ENCODE measurements at places on chromosomes 1 and 21.

GRCh38 chr1:226255380-226255779, 31.9 kb downstream of the MIXL1 start:
- no peak for ATAC-seq

DNA sequence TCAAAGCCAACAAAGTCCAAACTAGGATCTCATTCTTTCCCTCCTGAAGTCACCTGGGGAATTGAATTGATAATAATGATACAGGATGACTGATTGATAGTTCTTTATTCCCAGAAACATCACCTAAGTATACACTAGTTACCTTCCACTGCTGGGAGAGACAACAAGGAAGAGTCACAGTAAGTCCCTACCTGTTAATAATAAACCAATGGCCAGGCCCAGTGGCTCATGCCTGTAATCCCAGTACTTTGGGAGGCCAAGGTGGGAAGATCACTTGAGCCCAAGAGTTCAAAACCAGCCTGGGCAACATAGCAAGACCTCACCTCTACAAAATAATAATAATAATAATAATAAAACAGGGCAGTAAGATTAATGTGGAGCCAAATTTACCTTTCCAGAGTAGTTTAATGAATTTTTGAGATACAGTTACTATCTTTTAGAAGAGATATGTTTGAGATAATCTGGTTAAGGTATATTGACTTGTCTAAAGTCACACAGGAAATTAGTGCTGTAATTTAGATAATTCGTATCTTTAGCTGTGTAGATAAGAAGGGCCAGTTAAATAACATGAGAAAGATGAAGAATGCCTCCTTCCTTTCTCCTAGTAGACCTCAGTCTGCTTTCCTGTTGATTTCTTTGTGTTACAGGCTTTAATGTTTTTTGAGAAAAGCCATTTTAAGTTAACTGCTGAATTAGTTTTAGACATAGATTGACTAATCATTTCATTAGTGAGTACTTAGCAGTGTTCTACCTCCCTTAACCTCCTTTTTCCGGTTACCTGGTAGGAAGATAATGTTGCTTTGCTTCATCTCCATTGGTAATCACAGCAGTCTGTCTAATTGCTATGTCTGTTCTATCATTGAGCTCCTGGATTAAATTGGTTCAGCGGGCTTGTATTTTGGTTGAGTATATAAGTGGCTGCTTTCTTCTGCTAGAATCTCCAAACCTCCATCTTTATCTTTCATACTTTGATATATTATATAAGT, 22.0 kb downstream of the SMAP2 start:
- no peak for ATAC-seq

DNA sequence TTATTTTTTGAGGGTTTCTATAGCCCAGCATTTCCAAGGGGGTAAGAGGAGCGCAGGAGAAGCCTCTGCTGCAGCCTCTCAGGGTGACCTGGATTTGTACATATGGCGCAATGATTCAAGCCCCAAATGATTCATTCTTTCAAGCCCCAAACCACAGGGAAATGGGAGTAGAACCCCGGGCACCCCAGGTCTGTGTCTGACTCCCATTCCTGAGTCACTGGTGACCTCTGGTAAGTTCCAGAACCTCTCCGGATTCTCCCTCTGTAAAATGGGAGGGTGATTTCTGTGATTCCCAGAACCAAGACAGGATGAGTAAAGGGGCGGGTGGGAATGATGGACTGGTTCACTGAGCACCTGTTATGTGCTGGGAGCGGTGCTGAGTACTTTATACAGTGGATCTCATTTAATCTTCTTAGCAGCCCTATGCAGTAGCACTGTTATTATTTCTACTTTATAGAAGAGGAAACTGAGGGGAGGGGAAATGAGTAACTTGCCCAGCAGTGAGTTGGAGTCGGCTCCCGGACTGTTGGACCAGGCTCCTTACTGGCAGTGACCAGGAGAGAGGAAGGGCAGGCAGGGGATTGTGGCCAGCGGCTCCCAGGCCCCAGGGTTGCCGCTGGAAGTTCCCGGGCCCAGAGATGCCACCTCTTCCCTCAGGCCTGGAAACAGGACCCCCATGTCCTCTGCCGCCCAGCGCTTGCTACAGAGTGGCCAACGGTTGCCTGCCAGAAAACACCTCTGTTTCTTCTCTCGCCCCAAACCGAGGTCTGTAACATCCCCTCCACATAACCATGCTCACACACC, 20.3 kb upstream of the SLC26A9 start:
- ATAC-seq = peak; percentile 44

DNA sequence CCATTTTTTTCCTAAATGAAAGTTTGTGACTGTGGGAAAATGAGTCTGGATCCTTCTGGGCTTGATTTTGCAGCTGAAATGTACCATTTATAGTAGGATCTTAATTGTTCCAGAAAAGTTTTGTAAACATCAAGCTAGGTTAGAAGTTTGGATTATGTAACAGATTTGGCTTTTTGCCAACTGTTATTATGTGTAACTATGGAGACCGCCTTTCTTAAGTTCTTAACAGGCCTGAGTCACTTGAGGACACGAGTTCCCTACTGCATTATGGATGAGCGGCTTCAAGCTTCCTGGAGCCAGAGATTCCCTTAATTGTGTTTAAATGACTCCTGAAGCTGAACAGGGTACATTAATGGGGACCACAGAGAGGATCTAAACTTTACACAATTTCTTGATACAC, 22.2 kb downstream of the SLC25A33 start:
- ATAC-seq = peak; percentile 95

DNA sequence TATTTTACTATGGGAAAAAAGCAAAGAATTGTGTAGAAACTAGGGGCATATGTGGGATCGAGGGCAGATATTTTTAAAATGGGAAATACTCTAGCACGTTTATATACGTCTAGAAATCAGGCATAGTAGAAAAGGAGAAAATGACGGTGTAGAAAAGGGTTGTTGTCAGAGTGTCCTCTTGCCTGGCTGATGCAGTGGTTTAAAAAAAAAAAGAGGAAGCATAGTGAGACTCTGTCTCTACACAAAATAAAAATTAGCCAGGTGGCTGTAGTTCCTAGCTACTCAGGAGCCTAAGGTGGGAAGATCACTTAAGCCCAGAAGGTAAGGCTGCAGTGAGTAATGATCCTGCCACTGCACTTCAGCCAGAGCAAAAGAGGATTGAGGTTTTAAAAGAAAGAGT, 64.7 kb upstream of the LRRC7 start:
- no peak for ATAC-seq

GRCh38 chr1:189349607-189350006, 1128.1 kb downstream of the BRINP3 start:
- ATAC-seq = no peak

DNA sequence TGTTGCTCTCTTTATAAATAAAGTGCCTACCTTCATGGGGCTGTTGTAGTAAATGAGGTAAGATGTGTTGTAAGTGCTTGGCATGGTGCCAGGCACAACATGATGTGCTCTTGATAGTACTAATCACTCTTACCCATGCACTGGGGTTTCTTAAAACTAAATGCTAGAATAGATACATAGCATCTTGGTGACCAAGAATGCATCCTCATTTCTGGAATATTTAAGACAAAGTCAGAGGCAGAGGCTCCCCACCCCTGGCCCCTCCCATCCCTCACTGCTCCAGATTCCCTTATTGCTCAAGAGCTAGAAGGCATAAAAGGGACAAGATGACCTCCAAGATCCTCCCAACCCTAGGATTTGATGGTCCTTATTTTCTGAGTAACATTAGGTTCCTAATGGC, 61.3 kb downstream of the GLUL start:
- ATAC-seq = no peak

GRCh38 chr1:211327346-211327921, 801 bp downstream of the TRAF5 start:
- ATAC-seq = peak; percentile 3

DNA sequence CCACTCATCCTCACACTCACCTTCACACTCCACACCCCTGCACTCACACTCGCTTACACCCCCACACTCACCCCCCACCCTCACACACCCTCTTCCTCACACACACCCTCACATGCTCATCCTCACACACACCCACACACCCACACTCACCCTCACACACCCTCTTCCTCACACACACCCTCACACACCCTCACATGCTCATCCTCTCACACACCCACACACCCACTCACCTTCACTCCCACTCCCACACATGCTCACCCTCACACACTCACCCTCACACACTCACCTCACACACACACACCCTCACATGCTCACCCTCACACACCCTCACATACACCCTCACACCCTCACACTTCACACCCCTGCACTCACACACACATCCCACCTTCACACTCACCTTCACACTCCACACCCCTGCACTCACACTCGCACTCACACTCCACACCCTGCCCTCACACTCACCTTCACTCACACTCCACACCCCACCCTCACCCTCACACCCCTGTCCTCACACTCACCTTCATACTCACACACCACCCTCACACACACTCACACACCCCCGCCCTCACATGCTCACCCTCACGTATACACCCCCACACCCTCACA, 42.6 kb upstream of the EDN2 start:
- no peak for ATAC-seq

GRCh38 chr1:227949954-227950734, 2.4 kb upstream of the WNT9A start:
- ATAC-seq = no peak

DNA sequence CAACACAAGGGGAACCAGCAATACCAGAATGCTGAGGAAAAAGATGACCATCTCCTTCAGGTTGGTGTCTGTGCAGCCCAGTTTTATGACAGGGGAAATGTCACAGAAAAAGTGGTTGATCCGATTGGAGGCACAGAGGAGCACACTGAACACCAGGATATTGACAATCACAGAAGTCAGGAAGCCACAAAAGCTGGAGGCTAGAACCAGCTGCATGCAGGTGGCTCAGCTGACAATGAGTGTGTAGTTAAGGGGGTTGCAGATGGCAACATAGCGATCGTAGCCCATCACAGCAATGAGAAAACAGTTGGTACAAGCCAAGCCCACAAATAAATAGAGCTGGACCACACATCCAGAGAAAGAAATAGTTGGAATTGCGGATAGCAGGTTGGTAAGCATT, 16.3 kb upstream of the OR10K1 start:
- no peak for ATAC-seq

- no peak for ATAC-seq
These were observed 908.7 kb downstream of the TTLL7 start for GRCh38 chr1:83090195-83090594.

- ATAC-seq = no peak
These were observed 486.7 kb downstream of the SMYD3 start for GRCh38 chr1:246020211-246020954.

GRCh38 chr1:165851034-165851658, 23.7 kb downstream of the UCK2 start:
- ATAC-seq = peak; percentile 12

DNA sequence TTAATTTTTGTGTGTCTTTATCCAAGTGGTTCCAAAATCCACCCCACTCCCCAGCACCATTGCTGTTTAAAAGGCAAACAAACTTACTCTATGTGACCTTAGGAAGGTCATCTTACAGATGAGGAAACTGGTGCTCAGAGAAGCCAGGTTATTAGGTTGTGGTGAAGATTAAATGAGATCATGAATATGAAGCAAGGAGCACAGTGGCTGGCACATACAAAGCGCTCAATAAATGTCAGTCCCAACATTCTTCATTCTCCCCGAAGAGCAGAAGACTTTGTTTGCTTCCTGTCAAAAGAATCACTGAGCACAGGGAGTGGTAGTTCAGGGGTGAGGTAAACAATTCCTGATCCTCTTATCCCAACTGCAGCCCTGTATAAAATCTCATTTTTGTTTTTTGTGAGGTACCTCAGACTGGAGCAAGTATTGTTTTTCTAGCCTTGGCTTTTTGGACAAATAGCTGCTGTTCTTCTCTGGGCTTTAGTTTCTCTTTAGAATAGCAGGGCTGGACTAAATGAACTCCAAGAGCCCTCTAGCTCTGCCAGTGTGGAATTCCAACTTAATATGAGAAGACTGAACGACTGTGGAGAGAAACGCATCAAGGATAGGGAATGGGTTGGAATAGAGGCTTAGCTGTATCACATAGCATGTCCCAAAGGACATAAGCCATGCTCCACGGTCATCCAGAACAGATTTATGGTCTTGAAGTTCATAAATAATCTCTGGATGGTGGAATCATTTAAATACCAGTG, 455.3 kb upstream of the USP24 start:
- ATAC-seq = no peak

- no peak for ATAC-seq
These were observed 49.1 kb upstream of the C1orf146 start for GRCh38 chr1:92168657-92169056.
